ENCODE measurements at places on chromosomes 2 and 18.

DNA sequence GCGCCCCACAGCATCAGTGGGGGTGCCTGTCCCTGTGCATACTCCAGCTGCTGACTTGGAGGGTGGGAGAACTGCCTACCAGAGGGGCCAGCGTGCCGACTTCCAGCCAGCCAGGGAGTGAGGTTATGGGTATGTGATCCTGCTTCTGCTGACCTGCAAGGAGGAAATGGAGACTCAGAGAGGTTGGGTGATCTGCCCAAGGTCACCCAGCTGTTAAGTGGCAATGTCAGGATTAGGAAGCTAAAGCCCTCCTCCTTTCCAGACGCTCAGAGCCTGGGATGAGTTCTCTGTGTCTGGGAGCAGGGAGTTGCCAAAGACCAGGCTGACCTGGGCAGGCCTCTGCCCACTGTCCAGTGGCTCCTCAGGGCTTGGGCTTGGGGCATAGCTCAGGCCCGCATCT is 169.6 kb downstream of the GLI2 start:
- DNase-seq = no peak

DNA sequence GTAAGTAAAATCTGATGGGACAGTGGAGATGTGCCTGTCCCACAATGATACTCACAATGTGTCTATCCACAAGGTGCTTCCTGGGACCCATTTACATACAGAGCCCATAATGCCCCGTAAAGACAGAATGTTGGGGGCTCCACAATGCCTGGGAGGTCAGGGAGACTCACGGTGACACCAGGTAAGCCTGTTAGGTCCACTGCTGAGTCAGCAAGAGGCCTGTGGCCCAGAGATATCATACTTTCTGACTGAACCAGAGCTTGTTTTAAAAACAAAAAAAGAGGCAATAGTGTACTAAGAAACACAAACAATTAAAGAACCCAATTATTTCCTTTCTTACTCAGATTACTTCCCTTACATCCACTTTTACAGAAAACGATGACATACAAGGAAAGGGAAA is 771.1 kb upstream of the ID2 start:
- DNase-seq = no peak

GRCh38 chr2:113756355-113757137 is at the start of gene SLC35F5:
Gene SLC35F5 (minus strand): TSS chr2:113756642. CDS start chr2:113756409, 233 bp downstream.
- peak; percentile 45 for DNase-seq

DNA sequence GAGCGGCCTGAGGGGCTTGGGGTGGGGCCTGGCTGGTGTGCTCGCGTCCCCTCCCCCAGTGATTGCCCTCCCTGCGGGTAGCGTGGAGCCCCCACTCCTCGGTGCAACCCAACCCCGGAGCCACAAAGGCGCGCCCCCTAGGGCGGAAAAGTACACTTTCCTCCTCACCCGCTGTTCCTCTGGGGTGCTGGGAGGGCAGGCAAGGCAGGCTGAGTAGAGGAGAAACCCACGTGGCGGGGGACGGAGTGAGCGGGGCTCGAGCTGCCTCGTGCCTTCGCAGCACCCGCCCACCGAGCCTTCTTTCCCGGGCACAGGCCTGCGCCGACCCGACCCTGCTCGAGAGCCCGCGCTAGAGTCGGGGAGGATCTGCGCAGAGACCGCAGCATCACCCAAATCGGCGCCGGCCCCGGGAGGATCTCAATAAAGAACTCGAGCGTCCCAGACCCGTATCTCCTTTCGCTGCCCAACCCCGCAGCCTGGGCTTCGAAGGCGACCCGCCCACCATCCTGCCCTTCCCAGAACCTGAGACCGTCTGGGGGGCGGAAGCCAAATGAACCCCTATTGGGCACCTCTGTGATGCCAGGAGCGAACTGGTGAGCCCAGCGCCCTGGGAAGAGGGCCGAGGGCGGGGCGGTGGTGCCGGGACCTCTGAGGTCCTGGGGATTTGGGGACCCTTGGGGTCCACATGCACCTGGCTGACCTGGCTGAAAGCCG is 1.5 kb downstream of the UCN start:
- peak; percentile 25 for DNase-seq

DNA sequence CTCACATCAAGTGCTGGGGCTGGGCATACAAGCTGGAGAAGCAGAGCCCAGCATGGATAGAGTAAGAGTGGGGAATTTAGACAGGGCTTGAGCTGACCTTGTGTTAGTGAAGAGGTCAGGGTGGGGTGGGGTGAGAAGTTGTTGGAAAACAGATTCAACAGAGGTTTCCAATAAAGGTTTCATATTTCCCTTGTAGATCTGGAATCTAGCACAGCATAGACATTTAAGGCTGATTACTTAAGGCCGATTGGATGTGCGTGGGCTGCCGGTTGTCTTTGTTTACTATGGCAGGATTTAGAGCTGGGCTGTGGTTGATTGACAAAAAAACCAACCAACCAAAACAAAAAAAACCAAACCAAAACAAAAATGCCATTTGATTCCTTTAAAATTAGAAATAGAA is 114.9 kb upstream of the SEC11C start:
- DNase-seq = no peak

- no peak for DNase-seq
Observed at GRCh38 chr2:231429901-231430300, 34.4 kb downstream of the NCL start.

Data from NCI-H1694 (cell line).